ENCODE measurements at places on chromosomes 1 and 21. TPM values are rescaled to one million over a fixed set of nuclear protein-coding genes. Genes with fewer than 3 reads are reported as not detected.

GRCh38 chr1:109650609-109651008, 5.3 kb upstream of the GSTM4 start:
- no peak overlapping the region for H3K27ac ChIP-seq
- H3K36me3 ChIP-seq: no peaks in the 10 kb centered on the region
- H3K4me1 ChIP-seq: no peaks in the 10 kb centered on the region
- H3K4me3 ChIP-seq: no peak overlapping the region

Gene SLAMF8
- total RNA-seq: not detected

DNA sequence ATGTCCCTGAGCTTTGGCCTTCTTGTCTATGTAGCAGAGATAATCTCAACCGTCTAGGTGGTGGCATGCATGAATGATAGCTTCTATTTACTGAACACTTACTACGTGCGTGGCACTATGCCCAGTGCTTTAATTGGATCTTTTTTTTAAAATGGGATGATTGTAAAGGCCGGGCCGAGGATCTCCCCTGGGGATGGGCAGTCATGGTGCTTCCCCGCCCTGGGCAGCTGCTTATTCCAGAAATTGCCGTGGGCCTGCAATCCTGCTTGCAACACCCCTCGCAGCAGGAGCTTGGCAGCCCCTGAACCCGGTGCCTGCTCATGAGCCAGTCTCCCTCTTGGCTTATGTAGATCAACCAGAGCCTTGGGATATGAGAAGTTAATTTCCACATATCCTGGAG, 360.7 kb downstream of the CAMTA1 start:
- no peaks in the 10 kb centered on the region for H3K27me3 ChIP-seq
- no peaks in the 10 kb centered on the region for H3K36me3 ChIP-seq
- DNase-seq: no peak
- no peak overlapping the region for H3K27ac ChIP-seq
- H3K4me3 ChIP-seq: no peak overlapping the region
- no peaks in the 10 kb centered on the region for H3K4me1 ChIP-seq

GRCh38 chr1:228778466-228778865, 43.2 kb downstream of the RHOU start:
- no peak overlapping the region for H3K27ac ChIP-seq
- H3K27me3 ChIP-seq: no peaks in the 10 kb centered on the region
- no peak overlapping the region for H3K4me3 ChIP-seq
- DNase-seq: no peak

DNA sequence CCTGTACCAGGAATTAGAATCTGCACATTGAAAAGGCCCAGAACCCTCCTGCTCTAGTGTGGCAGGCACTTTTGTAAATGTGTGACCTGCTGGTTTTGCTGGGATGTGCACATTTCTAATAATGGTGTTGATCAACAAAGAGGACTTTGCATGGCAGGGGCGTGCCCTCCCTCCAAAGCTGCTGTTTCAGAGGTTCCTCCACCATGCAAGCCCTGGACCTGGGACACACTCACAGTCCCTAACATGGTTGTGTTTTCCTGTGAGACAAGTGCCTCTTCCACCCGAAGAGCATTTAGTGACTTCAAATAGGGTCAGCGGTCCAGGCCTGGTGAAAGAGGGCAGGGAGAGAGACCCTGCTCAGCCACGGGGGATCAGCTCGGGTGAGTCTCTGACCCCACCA, 28.1 kb downstream of the TENT5C start:
- H3K4me1 ChIP-seq: no peaks in the 10 kb centered on the region
- DNase-seq: no peak
- no peak overlapping the region for H3K27ac ChIP-seq

- no peaks in the 10 kb centered on the region for H3K27me3 ChIP-seq
- H3K36me3 ChIP-seq: no peaks in the 10 kb centered on the region
- peak overlapping the region; percentile 79 for H3K27ac ChIP-seq
These were observed 1.8 kb downstream of the BTG3 start for GRCh38 chr21:17610911-17611310.

DNA sequence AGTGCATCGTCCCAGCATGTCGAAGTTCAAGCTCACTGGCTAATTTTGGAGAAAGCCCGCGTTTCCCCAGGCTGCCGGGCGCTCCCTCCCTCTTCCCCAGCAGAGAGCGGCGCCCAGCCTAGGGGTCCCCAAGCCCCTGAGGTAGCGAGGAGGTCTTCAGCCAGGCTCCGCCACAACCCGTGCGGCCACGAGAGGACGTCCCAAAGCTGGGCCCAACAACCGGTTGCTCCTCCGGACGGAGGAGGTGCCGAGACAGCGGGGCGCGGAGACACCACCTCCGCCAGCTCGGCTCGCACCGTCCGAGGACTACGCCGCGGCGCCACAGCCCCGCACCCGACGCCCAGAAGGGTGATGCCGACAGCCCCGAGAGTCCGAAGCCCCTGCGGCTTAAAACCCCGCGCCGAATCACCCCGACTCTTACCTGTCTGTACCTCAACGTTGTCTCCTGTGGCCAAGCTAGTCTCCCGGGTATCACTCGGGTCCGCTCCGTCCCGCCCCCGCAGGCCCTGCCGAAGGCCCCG, at the start of gene DENND2C:
TSS of gene DENND2C (minus strand) at position 488 of the 521 bp plus-strand sequence. CDS start 44,065 bp downstream, outside the sequence.
- DNase-seq: no peak
- H3K27me3 ChIP-seq: peaks cover 2% of the 10 kb centered on the region
- no peaks in the 10 kb centered on the region for H3K4me1 ChIP-seq
- H3K4me3 ChIP-seq: peak within 1 kb of the TSS; percentile 71
- no peaks in the 10 kb centered on the region for H3K36me3 ChIP-seq
- no peak within 1 kb of the TSS for H3K27ac ChIP-seq

GRCh38 chr1:6313393-6314200, 52.7 kb upstream of the GPR153 start:
- no peak overlapping the region for H3K27ac ChIP-seq
- H3K4me1 ChIP-seq: no peaks in the 10 kb centered on the region
- H3K27me3 ChIP-seq: no peaks in the 10 kb centered on the region
- DNase-seq: no peak

- no peak overlapping the region for H3K4me3 ChIP-seq
- H3K27ac ChIP-seq: no peak overlapping the region
- no peaks in the 10 kb centered on the region for H3K27me3 ChIP-seq
- no peaks in the 10 kb centered on the region for H3K36me3 ChIP-seq
- no peak for DNase-seq
- H3K4me1 ChIP-seq: no peaks in the 10 kb centered on the region
These were observed 79.5 kb downstream of the DPYD start for GRCh38 chr1:97841338-97841737.

Gene SMCP
- total RNA-seq: not detected

DNA sequence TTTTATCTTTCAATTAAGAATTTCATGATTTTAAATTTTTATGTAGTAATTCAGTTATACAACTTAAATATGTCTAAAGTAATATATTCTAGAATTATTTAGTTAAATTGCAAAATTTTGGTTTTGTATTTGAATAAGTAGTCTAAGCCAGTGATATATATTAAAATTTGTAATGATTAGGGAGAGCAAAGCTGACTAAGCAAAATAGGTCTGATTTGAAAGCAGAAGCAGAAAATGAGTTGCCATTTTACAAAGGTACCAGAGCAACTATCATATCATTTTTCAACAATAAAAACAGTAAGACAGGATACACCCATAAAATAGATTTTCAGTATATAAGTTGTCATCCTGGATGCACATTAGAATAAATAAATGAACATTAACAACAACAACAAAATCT, 177.9 kb downstream of the COP1 start:
- no peaks in the 10 kb centered on the region for H3K27me3 ChIP-seq
- no peak overlapping the region for H3K27ac ChIP-seq
